Stimulated activated naive B cell treated with anti-CD40 and anti-IgM and Interleukin-4, amounts not matched to agents 10 μg/mL and 1 μg/mL and 100 μg/mL, for 72 hours (primary cell): ENCODE measurements at places on chromosomes 16 and 17.

DNA sequence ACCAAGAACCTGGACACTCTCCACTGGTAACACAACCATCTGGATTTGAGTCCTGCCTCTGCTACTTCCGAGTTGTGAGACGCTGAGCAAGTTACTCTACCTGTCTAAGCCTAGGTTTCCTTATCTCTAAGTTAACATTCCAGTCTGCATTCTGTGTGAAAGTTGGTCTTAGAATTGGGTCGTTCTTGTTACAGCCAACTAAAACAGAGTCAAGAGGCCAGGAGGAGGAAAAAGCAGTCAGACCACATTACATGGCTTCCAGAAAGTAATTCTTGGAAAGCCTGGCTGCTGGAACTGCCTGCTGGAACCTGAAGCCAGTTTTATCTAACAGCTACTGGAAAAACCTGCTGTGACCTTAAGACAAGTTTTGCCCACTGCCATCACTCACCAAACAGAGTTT is 38.4 kb upstream of the XYLT1 start:
- DNase-seq, result no peak
- no peak overlapping the region for H3K4me3 ChIP-seq
- H3K27ac ChIP-seq, result no peak overlapping the region
- no peaks in the 10 kb centered on the region for H3K4me1 ChIP-seq

GRCh38 chr17:64938925-64939474 is 19.7 kb upstream of the LRRC37A3 start:
- peak overlapping the region; percentile 14 for H3K4me3 ChIP-seq
- peak overlapping the region; percentile 75 for H3K27ac ChIP-seq
- no peaks in the 10 kb centered on the region for H3K36me3 ChIP-seq
- peaks cover 9% of the 10 kb centered on the region for H3K27me3 ChIP-seq

GRCh38 chr16:51416926-51417325 is 265.9 kb upstream of the SALL1 start:
- no peak overlapping the region for H3K4me3 ChIP-seq
- no peaks in the 10 kb centered on the region for H3K4me1 ChIP-seq
- no peak overlapping the region for H3K27ac ChIP-seq

- no peak overlapping the region for H3K4me3 ChIP-seq
- H3K4me1 ChIP-seq, result peaks cover 5% of the 10 kb centered on the region
- DNase-seq, result peak; percentile 66
- no peaks in the 10 kb centered on the region for H3K36me3 ChIP-seq
- H3K27me3 ChIP-seq, result no peaks in the 10 kb centered on the region
- no peak overlapping the region for H3K27ac ChIP-seq
Observed at GRCh38 chr17:17001874-17002520, 30.1 kb upstream of the TNFRSF13B start.

- H3K27ac ChIP-seq, result peak overlapping the region; percentile 20
- H3K27me3 ChIP-seq, result no peaks in the 10 kb centered on the region
- H3K4me3 ChIP-seq, result no peak overlapping the region
Observed at GRCh38 chr16:11627822-11628457, 40.3 kb upstream of the SNN start.

DNA sequence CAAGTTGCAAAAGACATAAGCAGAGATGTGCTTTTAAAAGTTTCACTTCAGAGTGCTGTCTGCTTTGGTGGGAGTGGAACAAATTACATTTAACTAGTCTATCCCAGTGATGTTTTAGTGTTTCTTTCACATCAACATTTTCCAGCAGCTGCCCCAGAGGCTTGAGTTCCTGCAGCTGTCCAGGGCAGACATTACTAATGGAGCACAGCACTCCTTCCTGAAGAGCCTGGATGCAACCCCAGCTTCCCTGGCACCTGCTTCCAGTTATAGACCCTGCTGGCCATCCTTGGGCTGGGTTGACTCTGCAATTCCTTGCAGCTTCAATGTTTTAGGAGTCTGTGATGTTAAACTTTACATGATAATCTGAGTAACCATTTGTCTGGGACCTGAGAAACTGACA is 61.4 kb upstream of the PIRT start:
- no peak for DNase-seq
- no peak overlapping the region for H3K4me3 ChIP-seq
- no peaks in the 10 kb centered on the region for H3K27me3 ChIP-seq
- no peak overlapping the region for H3K27ac ChIP-seq

GRCh38 chr16:4081521-4082021 is 34.7 kb downstream of the ADCY9 start:
- no peaks in the 10 kb centered on the region for H3K27me3 ChIP-seq
- H3K36me3 ChIP-seq, result peaks cover 5% of the 10 kb centered on the region
- no peak overlapping the region for H3K4me3 ChIP-seq
- peaks cover 1% of the 10 kb centered on the region for H3K4me1 ChIP-seq

GRCh38 chr17:62024866-62025265 is 40.2 kb downstream of the MED13 start:
- peaks cover 11% of the 10 kb centered on the region for H3K4me1 ChIP-seq
- H3K27me3 ChIP-seq, result no peaks in the 10 kb centered on the region
- no peak for DNase-seq
- H3K36me3 ChIP-seq, result peaks cover 48% of the 10 kb centered on the region

GRCh38 chr17:77839698-77840512 is 118.6 kb upstream of the TNRC6C start:
- no peak overlapping the region for H3K4me3 ChIP-seq
- H3K27ac ChIP-seq, result no peak overlapping the region
- H3K4me1 ChIP-seq, result peaks cover 45% of the 10 kb centered on the region
- no peak for DNase-seq

DNA sequence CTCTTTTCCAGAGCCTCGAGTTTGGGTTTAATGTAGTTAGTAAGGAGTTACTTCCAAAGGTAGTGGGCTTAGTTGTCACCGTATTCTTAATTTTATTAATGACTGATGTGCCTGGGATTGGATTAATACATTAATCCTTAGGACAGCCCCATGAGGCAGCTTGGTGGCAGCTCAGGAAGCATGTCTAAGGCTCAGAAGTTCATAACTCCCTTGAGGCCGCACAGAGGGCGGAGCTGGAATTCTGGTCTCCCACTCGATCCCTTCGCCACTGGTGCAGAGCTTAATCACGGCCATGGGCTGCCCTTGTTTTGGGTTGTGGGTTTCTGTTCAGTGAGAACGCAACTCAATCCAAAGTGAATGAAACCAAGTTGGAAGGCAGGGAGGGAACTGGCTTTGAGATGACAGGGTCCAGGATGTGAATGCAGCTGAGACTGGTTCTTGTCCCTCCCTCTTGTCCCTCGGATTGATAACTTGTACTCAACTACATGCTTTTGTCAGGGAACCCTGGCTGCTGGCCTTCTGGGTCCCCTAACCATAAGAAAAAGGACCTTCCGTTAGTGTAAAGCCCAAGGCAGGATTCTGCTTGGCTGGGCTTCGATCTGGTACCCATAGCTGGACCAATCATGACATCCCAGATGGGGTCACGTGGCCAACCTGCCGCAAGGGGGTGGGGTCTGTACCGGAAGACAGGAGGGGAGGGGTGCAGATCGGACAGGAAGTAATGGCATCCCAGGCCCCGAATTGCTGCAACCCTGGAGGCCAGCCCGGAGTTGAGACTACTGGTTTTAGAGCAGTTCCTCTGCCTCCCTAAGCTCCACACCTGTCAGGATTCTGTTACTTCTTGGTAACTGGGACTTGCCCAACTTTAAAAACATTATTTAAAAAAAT is 45.4 kb downstream of the SNX20 start:
- H3K36me3 ChIP-seq, result no peaks in the 10 kb centered on the region
- H3K4me3 ChIP-seq, result no peak overlapping the region
- H3K4me1 ChIP-seq, result peaks cover 3% of the 10 kb centered on the region
- no peak for DNase-seq
- H3K27ac ChIP-seq, result no peak overlapping the region
- H3K27me3 ChIP-seq, result peaks cover 12% of the 10 kb centered on the region

GRCh38 chr16:57601801-57602478 is 26.5 kb upstream of the ADGRG1 start:
- peak overlapping the region; percentile 59 for H3K4me3 ChIP-seq
- H3K27ac ChIP-seq, result peak overlapping the region; percentile 89
- H3K36me3 ChIP-seq, result peaks cover 7% of the 10 kb centered on the region
- DNase-seq, result peak; percentile 70
- H3K27me3 ChIP-seq, result peaks cover 16% of the 10 kb centered on the region

- DNase-seq, result peak; percentile 47
- no peak overlapping the region for H3K4me3 ChIP-seq
- H3K27ac ChIP-seq, result no peak overlapping the region
- H3K27me3 ChIP-seq, result no peaks in the 10 kb centered on the region
Observed at GRCh38 chr17:20121359-20122253, 112.4 kb downstream of the SPECC1 start.

- H3K4me1 ChIP-seq, result no peaks in the 10 kb centered on the region
- DNase-seq, result no peak
- H3K36me3 ChIP-seq, result no peaks in the 10 kb centered on the region
- no peak overlapping the region for H3K4me3 ChIP-seq
- H3K27ac ChIP-seq, result no peak overlapping the region
Observed at GRCh38 chr16:50957056-50957455, 194.0 kb downstream of the SALL1 start.

DNA sequence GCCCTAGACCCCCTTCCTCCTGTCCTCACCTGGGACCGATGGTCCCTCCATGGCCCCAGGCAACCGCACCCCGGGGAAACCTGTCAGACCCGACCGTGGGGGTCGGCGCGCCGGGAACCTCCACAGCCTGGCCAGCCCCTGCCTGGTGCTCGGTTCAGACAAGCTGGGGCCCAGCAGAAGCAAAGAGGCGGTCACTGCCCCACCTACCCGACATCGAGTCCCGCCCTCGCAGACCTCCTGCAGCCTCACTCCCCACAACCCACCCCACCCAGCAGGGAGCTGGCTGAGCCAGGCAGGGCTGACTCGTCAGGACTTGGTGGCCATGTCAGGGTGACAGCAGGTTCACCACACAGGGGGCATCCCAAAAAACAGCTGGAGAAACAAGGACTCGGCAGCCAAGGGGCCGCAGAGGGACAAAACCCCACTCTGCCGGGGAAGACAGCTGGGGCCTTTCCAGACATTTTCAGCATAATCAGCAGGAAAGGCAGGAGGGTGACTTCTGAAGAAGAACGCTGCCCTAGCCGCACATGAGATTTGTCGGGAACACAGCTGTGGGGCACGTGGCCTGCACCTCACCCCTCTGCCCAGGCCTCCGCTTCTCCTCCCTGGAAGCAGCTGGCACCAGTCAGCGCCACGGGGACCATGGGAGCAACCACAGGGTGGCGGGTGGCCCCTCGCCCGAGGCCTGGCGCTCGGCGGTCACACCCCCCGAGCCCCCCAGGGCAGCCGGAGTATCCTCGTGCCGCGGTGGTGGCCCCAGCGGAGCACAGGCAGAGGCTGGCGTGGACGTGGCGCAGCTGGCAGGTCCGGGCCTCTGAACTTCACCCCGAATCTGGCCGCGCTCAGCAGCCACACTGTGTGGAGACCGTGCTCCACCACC is 22.9 kb downstream of the GNPTG start:
- no peak for DNase-seq
- no peaks in the 10 kb centered on the region for H3K27me3 ChIP-seq
- peak overlapping the region; percentile 31 for H3K27ac ChIP-seq
- H3K4me3 ChIP-seq, result no peak overlapping the region
- peaks cover 19% of the 10 kb centered on the region for H3K4me1 ChIP-seq
